T-helper 2 cell treated with Interferon-gamma antibody and Interleukin-4, amounts not matched to agents 5 μg/mL and 100 μg/mL, for 36 hours (primary cell): ENCODE measurements at places on chromosomes 13 and 19.

DNA sequence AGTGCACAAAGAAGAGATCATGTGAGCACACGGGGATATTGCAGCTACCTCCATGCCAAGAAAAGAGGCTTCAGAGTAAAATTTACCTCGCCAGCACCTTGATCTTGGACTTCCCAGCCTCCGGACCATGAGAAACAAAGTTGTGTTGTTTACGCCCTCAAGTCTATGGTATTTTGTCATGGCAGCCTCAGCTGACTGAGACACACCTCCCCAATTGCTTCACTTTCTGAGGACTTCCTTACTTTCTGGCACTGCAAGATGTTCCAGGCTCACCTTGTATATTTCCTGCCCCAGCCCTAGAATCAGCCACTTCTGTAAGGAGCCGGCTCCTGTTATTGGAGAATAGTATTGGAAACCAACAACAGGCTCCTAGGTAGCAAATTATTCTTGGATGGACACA lies 6.6 kb upstream of the CEBPG start:
- no peaks in the 10 kb centered on the region for H3K36me3 ChIP-seq
- H3K4me1 ChIP-seq = no peaks in the 10 kb centered on the region
- no peak for DNase-seq

GRCh38 chr19:11692127-11692790 lies 46.5 kb downstream of the ZNF823 start:
- no peak for DNase-seq
- H3K36me3 ChIP-seq = no peaks in the 10 kb centered on the region

- no peaks in the 10 kb centered on the region for H3K36me3 ChIP-seq
- no peak overlapping the region for H3K4me3 ChIP-seq
- no peak overlapping the region for H3K27ac ChIP-seq
- DNase-seq = no peak
- no peaks in the 10 kb centered on the region for H3K4me1 ChIP-seq
These were observed 14.2 kb downstream of the OR7A17 start for GRCh38 chr19:14871619-14872230.

- H3K27me3 ChIP-seq = no peaks in the 10 kb centered on the region
- H3K27ac ChIP-seq = no peak overlapping the region
- no peak for DNase-seq
- H3K4me1 ChIP-seq = no peaks in the 10 kb centered on the region
- no peak overlapping the region for H3K4me3 ChIP-seq
- no peaks in the 10 kb centered on the region for H3K36me3 ChIP-seq
These were observed 172.7 kb downstream of the UQCRFS1 start for GRCh38 chr19:29040292-29040691.

- no peaks in the 10 kb centered on the region for H3K27me3 ChIP-seq
- peaks cover 44% of the 10 kb centered on the region for H3K4me1 ChIP-seq
- DNase-seq = peak; percentile 93
- H3K36me3 ChIP-seq = peaks cover 32% of the 10 kb centered on the region
These were observed 8.4 kb downstream of the EMP3 start for GRCh38 chr19:48333467-48334384.
